ENCODE measurements at places on chromosomes 1 and 21.

DNA sequence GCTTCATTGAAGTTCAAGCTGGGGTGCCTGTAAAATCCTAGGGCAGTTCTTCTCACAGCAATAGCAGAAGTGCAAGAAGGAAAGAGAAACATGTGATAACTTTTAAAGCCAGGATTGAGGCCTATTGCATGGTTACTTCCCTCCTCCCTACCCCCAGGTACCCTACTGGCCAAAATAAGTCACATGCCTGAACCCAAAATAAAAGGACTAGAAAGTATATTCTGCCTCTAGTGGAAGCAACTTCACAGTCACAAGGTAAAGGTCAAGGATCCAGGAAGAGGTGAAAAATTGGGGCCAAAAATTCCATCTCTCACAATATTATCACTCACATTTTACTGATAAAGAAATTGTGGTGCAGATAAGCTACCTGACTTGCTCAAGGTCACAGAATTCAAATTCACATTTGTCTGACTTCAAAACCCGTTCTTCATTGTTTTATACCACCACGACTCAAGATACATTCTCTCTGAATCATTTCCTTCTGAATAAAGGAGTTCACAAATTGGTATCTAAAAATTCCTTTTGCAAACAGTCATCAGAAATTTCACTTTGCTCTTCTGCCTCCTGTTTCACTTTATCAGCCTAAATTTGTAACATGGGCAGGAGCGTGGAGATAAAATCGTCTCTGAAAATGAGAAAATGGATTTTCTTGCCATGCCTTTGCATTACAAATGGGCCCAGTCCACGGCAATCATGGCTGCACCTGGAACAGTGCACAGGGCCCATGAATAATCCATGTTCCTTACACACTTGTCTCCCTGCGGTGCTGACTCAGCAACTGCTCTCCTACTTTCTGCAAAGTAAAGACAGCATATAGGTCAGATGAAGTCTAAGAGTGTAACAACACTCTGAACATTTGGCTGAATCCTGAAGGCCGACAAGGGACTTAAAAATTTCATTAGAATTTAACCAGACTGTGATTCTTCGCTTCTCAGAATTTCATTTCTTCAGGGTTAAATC is 485.3 kb upstream of the NFIA start:
- DNase-seq: no peak

DNA sequence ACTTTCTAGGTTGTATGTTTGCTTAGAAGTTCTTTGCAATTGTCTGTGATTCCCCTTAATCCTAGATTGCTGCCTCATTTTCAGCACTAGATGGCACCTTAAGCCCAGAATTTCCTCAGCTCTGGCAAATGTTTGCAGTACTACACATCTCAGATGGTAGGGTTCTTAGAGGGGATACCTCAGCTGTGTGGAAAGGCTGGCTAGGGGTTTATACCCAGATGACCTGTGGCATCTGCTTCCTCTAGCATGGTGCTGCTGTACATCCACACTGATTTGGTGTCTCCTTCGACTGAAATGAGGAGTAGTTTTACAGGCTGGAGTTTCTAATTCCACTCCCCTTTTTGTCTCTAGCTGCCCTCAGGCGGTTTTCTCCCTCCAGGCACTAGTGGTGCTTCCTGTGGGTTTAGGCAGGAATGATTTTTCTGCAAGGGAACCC is 23.5 kb downstream of the ASB17 start:
- no peak for DNase-seq

DNA sequence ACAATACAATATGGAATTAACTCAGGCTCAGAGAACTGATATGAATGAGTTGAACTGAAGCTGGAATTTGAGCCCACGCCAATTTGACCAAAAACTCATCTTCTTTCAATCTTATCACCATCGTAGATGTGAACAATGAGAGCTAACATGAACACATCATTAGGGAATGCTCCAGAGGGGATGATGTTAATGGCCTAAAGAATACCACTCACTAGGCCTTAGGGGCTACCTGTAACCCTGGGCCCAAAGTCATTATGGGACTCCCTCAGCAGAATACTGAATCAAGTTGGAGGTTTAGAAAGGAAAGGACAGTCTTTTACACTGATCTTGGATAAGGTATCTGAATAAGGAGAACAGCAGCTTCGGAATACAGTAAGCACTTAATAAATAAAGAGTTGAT is 73.6 kb downstream of the C1orf94 start:
- no peak for DNase-seq

DNA sequence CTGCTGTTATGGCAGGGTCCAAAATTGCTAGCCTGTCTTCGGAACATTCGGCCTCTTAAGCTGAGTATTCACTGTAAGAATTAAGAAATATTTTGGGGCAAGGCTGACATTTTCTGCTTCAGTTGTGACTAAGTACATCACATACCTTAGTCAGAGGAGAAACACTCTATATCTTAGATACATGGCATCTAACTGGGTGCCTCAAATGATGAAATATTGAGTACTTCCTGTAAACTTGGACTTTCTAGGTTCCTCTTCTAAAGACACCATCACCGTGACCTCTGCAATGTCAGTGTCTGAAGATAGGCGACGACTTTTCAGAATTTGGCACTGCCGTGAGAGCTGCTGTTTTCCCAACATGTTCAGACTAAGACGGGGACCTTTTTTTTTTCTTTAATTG is 65.6 kb downstream of the PCBP3 start:
- no peak for DNase-seq

DNA sequence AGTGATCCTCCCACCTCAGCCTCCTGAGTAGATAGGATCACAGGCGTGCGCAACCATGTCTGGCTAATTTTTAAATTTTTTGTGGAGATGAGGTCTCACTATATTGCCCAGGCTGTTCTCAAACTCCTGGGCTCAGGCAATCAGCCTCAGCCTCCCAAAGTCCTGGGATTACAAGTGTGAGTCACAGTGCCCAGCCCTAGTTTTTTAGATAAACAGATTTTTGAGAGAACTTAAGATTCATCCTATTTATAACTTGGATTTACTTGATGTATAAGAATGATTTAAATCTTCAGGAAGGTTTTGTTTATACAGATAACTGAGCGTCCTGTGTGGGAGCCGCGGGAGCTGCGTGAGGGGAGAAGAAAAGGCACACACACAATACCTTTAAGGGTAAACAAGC is 26.2 kb downstream of the HEYL start:
- DNase-seq: no peak

- peak; percentile 25 for DNase-seq
These were observed 23.0 kb upstream of the LRRC8C start for GRCh38 chr1:89609781-89610456.

DNA sequence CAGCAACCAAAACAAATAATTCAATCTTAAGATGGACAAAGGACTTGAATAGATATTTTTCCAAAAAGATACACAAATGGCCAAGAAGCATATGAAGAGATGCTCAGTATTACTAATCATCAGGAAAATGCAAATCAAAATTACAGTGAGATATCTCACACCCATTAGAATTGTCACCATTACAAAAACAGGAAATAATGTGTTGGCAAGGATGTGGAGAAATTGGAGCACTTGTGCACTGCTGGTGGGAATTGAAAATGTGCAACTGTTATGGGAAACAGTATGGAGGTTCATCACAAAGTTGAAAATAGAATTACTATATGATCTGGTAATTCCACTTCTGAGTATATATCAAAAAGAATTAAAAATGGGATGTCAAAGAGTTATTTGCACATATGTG is 83.2 kb downstream of the SH3GLB1 start:
- no peak for DNase-seq

GRCh38 chr1:218616681-218617080 is 271.5 kb downstream of the TGFB2 start:
- no peak for DNase-seq

- peak; percentile 21 for DNase-seq
These were observed 47.0 kb upstream of the PALMD start for GRCh38 chr1:99598738-99599411.

GRCh38 chr1:7857985-7858384 is 5.1 kb upstream of the UTS2 start:
- DNase-seq: no peak

GRCh38 chr1:237448042-237448441 is 406.1 kb downstream of the RYR2 start:
- no peak for DNase-seq

DNA sequence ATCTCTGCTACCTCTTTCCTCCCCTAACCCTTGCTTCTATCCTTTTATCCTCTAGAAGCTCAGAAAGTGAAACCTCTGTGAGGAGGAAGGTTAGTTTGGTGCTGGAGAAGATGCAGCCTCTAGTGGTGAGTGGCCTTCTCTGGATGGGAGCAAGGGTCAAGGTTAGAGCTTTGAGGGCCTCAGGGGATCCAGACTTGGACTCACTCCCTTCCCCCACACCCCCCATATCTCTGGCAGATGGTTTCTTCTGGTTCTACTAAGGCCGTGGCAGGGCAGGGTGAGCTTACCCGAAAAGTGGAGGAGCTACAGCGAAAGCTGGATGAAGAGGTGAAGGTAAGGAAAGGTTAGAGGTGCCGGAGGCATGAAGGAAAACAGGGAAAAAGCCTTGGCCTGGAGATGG is 9.2 kb downstream of the CGN start:
- no peak for DNase-seq

DNA sequence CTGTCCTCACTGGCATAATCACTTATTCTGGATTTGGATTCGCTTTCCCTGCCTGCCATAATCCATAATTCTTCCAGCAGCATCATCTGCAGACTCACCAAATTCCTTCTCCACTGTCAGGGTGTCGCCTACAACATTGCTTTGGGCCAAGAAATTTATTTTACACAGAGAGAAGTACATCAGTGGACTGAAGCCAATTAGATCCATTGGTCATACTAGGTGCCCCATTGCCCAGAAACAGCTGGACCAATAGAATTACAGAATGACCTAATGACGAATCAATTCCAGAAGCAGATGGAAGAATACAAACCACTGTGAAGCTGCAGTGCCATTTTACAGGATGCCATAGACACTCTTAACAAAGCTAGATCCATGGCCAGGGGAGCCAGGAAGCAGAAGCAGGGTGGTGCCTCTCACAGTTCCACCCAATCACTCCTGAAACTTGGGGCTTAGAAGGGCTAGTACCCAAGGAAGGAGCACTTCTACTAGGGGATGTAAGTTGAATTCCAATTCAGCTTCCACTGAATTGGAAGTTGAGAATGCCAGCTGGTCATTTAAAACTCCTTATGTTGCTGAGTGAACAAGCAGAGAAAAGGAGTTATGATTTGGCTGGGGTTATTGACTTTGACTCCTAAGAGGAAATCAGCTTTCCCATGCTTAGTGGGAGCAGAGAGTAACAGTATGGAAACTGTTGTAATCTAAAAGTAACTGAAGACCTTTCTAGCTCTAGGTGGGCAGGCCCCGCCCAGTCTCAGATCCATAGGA is 44.0 kb downstream of the EDN2 start:
- no peak for DNase-seq

GRCh38 chr21:41411449-41412089 is 14.5 kb upstream of the MX1 start:
- DNase-seq: no peak

GRCh38 chr1:58249737-58250586 is 296.6 kb downstream of the OMA1 start:
- peak; percentile 30 for DNase-seq

DNA sequence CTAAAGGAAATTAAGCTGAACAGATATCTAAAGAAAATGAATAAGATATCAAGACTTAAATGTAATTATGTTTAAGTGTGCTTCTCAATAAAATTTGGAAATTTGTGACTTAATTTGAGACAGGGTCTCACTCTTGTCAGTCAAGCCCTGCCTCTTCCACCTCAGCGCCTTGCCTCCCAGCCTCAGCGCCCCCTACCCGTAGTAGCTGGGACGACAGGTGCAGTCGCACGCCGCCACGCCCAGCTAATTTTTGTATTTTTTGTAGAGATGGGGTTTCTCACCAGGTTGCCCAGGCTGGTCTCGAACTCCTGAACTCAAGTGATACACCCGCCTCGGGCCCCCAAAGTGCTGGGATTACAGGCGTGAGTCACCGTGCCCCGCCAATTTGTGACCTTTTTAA is 117.0 kb downstream of the CLEC20A start:
- no peak for DNase-seq

DNA sequence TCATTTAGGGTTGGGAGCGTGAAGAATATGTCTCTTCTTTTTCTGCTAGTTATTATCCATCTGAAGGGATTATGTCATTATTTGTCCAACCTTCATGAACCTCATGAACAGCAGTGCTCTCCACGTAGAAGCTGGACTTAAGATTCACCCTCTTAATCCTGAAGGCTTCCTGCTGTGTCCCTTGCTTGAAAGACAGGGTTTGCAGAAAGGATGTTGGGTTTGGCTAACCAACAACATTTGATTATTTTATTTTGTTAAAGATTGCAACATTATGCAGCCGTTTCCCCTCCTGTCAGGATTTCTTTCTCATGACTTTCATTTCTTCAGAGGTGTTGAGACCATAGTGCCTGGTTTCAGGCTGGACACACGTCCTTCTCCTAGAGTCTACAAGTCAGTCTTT is 75.2 kb downstream of the NGF start:
- DNase-seq: no peak

GRCh38 chr1:155831279-155831976 is 25.6 kb downstream of the GON4L start:
- no peak for DNase-seq

GRCh38 chr1:23548704-23549143 is 10.6 kb downstream of the ID3 start:
- DNase-seq: peak; percentile 68

GRCh38 chr1:42923367-42924081 is 35.1 kb downstream of the SLC2A1 start:
- DNase-seq: no peak

- DNase-seq: no peak
These were observed 141.8 kb downstream of the ZZZ3 start for GRCh38 chr1:77540501-77541161.

GRCh38 chr21:9767592-9768375 is 753.6 kb upstream of the TPTE start:
- DNase-seq: no peak

DNA sequence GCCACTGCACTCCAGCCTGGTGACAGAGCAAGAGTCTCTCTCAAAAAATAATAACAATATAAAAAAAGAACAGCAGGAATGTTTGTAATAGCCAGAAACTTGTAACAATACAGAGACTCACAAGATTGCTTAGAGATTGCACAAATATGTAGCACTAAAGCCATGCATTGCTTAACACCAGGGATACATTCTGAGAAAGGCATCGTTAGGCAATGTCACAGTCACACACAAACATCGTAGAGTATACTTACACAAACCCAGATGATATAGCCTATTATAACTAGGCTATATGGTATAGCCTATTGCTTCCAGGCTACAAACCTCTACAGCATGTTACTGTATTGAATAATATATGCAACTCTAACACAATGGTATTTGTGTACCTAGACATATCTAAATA is 45.3 kb downstream of the GPATCH2 start:
- DNase-seq: no peak

GRCh38 chr1:205976708-205977401 is 26.3 kb downstream of the RAB7B start:
- DNase-seq: peak; percentile 52
